Natural killer cell treated with Interleukin-12 subunit alpha and Interleukin-12 subunit beta and Interleukin-15 and Interleukin-18, amount 100 ng/mL, for 72 hours (primary cell): ENCODE measurements at places on chromosomes 2 and 18. TPM values are rescaled to one million over a fixed set of nuclear protein-coding genes. Genes with fewer than 3 reads are reported as not detected.
A peak's percentile ranks its signal among the peaks of the same experiment; 100 is the strongest.

PPP1R7 gene
- total RNA-seq, result 109 TPM

SKOR2 gene
- total RNA-seq, result not detected

DQX1 gene
- 1.0 TPM for total RNA-seq

ABCB11 gene
- total RNA-seq, result not detected

CYP26B1 gene
- not detected for total RNA-seq

SULT1C4 gene
- total RNA-seq, result not detected

PROC gene
- not detected for total RNA-seq

TMEM17 gene
- 0.28 TPM for total RNA-seq

ANKRD30BL gene
- not detected for total RNA-seq

GRCh38 chr18:61900504-61901281 lies 7.9 kb upstream of the RNF152 start:
- peak; percentile 54 for DNase-seq

GRCh38 chr18:6652098-6652497 lies 77.4 kb upstream of the ARHGAP28 start:
- DNase-seq, result no peak

DNA sequence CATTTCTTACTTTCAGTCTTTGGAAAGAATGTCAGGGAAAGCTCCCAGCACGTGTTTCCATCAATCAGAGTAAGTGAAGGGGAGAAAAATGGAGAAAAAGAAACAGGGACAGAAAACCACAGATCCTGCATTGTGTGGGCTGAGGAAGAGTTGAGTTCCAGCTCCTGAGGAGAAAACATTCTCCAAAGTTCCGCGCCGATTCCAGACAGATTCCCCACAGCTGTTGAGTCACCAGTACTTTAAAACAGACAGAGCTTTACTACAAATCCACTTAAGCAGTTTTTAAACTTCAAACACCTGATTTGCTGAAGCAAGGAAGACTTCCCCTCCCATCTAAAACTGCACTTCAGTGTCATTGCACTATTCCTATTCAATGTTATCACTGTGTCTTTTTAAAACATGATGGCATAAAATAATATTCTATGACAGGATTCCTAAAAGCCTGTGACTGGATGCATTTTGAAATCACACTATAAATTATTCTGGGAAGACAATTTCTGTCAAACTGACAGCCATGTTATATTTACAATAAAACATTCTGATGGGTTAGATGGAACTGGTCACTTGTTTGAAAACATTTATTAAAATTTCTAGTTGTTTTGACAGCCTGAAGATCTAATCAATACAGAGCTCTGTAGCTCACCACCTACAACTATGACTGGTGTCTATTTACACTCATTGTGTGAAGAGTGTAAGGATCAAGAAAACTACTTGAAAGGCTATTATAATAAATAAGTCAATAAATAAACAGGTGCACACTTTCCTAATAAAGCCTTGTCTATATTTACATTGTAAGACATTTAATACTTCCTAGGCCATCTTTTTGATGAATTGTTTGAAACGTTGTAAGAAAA lies 40.9 kb downstream of the TCF4 start:
- no peak for DNase-seq

- no peak for DNase-seq
These were observed 42.4 kb upstream of the KDM3A start for GRCh38 chr2:86398500-86399474.

DNA sequence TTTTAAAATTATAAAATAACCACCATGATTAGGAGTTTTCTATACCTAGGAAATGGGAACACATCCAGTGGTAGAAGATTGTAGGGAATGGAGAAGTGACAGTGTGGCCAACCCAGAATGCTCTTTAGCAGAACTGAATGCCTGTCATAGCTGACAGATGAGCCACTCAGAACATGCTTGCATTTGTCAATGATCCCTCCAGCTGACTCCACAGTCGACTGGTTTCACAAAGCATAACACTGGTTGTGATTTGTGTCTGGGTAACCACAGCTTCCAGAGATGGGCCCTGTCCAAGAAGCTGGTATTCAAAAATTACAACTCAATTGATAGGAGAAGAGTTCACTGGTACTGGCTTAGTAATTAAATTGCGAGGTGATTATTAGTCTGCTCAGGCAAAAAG lies 9.0 kb upstream of the CTIF start:
- no peak for DNase-seq

DNA sequence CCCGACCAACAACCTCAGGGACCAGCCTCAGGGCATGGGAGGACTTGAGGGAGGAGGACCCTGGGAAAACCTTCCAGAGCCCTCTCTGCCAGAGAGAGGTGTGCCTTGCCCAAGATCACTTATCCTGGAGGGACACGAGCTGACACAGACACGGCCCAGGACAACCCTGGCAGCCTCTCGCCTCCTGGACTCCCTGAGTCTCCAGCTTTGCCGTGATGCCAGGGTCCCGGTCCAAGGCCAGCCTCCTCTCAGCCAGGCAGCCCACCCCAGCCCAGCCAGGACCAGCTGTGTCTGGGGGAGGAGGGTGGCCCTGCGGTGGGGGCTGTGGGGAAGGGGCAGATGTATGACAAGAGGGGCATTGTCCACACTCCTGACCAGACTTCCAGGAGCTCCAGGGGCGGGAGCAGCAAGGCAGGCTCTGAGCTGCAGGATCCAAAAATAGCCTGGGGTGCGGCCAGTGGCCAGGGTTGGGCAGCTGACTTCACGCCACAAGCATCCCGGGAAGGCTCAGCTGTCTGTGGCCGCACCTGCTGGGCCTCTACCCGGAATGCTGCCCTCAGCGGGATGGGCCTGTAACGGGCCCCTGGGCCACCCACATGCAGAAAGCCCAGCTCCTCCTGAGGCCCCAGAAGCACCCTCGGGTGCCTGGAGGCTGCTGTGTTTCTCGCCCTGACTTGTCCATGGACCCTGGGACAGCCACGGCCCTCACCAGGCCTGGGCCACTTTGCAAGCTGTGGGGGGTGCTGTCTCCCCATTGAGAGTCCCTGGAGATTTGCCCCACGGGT lies 65.5 kb upstream of the GPC1 start:
- DNase-seq, result no peak

- no peak for DNase-seq
These were observed 45.2 kb downstream of the ACVR1 start for GRCh38 chr2:157830696-157831570.

DNA sequence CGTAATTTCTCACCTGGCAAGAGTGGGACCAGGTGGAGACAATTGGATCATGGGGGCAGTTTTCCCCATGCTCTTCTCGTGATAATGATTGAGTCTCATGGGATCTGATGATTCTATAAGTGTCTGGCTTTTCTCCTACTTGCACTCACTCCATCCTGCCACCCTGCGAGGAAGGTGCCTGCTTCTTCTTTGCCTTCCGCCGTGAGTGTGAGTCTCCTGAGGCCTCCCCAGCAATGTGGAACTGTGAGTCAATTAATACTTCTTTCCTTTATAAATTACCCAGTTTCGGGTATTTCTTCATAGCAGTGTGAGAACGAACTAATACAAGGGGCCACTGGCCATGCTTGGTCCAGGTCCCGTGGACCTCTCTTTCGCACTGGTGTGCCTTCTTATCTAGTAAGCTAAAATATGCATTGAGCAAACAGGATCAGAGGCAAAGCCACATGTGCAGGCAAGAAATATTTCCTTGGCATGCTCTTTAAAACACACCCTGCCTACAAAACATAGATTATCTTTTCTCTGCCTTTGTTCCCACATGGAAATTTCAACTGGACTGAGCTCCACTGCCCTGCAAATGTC lies 821.1 kb downstream of the TRIB2 start:
- DNase-seq, result no peak

DNA sequence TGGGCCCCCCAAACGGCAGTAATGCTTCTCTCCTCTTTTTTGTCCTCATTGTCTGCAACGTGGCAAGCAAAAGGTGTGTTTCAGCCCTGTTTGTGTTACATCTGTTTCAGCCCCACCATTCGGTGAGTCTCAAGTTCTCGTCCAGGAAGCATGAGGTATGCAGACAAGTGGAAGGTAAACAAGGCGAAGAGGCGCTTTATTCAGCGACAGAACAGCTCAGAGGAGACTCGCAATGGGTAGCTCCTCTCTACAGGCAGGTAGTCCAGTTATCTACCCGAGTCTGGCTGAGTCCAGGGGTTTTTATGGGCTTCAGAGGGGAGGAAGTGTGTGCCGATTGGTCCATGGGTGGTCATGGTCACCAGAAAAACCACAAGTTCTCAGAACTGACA lies 733.4 kb upstream of the CDH7 start:
- no peak for DNase-seq

- no peak for DNase-seq
These were observed 70.7 kb downstream of the NDUFA10 start for GRCh38 chr2:239954166-239955086.

- no peak for DNase-seq
These were observed 40.2 kb downstream of the ATP6V1C2 start for GRCh38 chr2:10761591-10761990.

GRCh38 chr2:217553679-217554078 lies 449.1 kb downstream of the TNS1 start:
- no peak for DNase-seq

DNA sequence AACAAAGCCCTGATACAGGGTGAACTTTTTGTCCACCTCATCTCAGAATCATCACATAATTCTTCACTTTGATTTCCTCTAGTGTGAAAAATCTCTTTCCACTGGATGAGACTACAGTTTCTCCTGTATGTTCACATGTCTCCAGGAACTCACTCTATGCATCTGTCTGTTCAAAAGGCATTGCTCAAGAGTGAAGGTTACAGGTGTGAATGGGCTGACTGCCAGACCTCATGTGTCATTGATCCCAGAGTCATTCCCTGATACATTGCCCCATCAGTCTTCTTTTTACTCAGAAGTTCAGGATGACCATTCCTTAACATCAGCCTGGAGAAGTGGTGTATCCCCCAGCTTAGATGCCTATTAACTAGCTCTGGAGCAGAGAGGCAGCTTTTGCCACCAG lies 4.4 kb upstream of the DSC3 start:
- no peak for DNase-seq

GRCh38 chr2:103327966-103328365 lies 566.1 kb downstream of the TMEM182 start:
- no peak for DNase-seq

GRCh38 chr2:156672556-156673332 lies 236.6 kb downstream of the GPD2 start:
- no peak for DNase-seq

DNA sequence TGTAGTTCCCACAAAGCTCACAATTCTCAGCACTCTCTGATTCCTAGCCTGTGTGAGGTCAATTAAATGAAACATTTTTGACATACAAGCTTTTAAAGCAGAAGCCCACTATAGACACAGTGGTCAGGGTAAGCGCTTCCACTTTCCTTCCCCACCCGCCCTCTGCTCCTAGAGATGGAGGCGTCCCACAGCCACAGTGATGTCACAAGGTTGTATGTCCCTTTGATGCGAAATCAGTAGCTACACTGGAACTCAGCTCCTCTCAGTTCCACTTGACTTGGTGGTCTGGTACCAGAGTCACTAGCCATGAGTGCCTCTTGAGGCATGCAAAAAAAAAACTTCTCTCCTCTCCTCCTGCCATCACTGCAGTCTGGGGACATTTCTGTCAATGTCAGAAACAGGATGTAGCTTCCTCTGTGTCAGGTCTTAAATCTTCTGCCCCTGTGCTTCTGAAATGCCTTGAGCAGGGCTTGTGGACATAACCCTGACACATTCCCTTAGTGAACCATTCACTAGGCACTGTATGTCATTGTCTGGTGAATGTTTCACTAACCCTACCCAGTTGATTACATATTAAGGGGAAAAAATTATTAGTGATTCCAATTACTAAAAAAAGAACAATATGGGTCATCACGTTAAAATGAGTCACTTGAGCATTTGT lies 7.8 kb downstream of the SULT1C4 start:
- DNase-seq, result no peak

- DNase-seq, result no peak
These were observed 50.0 kb downstream of the CPO start for GRCh38 chr2:206989311-206989710.

GRCh38 chr18:44715842-44716241 lies 35.2 kb downstream of the SETBP1 start:
- no peak for DNase-seq

GRCh38 chr2:215748446-215748845 lies 264.9 kb downstream of the MREG start:
- no peak for DNase-seq
